Ovary (tissue), 10 donors: ENCODE measurements at places on chromosomes 1 and 21. TPM values are rescaled to one million over a fixed set of nuclear protein-coding genes. Genes with fewer than 3 reads are reported as not detected.
A peak's percentile ranks its signal among the peaks of the same experiment; 100 is the strongest.

DNA sequence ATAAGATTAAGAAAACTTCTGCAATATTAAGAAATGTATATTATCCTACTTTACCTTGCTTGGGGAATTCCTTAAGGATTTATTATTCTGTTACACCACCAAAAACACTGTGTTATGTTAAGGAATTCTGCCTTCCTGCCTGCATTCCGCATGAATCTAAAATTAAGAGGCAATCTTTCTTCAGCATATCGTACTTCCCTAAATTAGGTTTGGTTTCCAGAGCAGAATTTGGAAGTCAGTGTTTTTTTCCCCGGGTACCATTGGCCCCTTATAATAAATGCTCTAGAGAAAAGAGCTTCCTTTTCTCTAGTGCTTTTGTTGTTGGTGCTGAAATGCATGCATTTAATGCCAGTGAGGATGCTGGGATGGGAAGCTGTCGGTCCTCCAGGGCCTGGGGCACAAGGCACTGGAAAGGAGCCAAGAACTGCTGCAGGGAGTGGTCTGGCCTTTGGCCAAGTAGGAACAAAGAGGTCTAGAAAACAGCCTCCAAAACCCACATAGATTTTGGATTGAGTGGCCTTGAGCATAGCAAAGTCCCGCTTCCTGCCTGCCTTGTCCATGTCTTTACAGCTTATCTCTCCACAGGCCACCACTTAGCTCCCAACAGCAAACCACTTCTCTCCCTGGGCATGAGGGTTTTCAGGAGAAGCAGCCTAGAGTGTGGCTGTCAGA is 69.9 kb downstream of the RRAGC start:
- H3K4me3 ChIP-seq, result no peak overlapping the region
- no peaks in the 10 kb centered on the region for H3K4me1 ChIP-seq
- no peak for DNase-seq
- no peaks in the 10 kb centered on the region for H3K27me3 ChIP-seq
- no peaks in the 10 kb centered on the region for H3K36me3 ChIP-seq
- no peak overlapping the region for H3K27ac ChIP-seq

DNA sequence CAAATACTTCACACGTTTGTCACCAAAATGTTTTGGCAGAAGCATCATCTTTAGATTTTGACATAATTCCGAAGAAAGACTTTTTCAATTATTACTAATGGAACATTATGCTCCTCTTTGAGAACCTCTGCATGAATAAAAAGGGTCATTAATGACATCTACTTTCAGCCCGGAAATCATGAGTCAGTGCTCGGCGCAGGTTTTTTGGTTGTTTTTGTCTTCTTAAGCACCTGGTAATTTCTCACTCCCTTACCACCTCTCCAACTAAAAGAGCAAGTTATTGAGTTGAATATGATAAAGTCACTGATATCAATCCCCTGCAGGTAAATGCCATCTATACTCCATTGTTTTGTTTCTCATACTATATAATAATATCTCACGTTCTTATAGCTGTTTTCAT is 113.0 kb upstream of the PBX1 start:
- no peak overlapping the region for H3K27ac ChIP-seq
- no peaks in the 10 kb centered on the region for H3K27me3 ChIP-seq
- H3K36me3 ChIP-seq, result no peaks in the 10 kb centered on the region
- no peak for DNase-seq
- no peaks in the 10 kb centered on the region for H3K4me1 ChIP-seq

- no peak overlapping the region for H3K27ac ChIP-seq
- H3K4me1 ChIP-seq, result no peaks in the 10 kb centered on the region
- H3K36me3 ChIP-seq, result no peaks in the 10 kb centered on the region
Measured at GRCh38 chr1:36576118-36576517, 93.4 kb upstream of the CSF3R start.

RGSL1 gene
- not detected for total RNA-seq

SAMD13 gene
- total RNA-seq, result 1.0 TPM

DNA sequence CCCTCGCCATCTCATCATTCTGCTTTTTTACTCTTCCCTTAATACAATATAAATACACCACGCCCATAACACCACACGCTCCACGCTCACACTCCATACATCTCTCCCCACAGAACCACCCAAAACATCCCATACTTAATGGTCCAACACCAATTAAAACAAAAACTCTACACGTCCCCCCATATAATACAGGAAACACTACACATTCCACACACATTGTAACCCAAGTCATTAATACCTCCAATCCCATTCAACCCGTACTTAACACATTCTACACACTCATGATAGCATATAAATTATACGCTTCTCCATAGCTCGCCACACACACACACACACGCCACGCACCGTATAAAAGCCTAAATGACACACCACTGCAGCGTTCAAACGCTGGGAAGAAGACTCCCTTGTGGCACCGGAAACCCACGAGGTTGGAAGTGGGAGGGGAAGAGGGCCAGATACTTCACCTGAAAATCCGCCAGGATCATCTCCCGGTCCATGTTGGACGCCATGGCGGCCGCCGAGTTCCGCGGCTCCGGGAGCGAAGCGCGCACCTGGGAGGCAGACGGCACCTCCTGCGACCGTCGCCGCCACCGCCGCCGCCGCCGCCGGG is 659 bp downstream of the FAF1 start:
- H3K4me3 ChIP-seq, result peak overlapping the region; percentile 70
- H3K36me3 ChIP-seq, result no peaks in the 10 kb centered on the region
- H3K27ac ChIP-seq, result peak overlapping the region; percentile 71
- no peaks in the 10 kb centered on the region for H3K4me1 ChIP-seq

DNA sequence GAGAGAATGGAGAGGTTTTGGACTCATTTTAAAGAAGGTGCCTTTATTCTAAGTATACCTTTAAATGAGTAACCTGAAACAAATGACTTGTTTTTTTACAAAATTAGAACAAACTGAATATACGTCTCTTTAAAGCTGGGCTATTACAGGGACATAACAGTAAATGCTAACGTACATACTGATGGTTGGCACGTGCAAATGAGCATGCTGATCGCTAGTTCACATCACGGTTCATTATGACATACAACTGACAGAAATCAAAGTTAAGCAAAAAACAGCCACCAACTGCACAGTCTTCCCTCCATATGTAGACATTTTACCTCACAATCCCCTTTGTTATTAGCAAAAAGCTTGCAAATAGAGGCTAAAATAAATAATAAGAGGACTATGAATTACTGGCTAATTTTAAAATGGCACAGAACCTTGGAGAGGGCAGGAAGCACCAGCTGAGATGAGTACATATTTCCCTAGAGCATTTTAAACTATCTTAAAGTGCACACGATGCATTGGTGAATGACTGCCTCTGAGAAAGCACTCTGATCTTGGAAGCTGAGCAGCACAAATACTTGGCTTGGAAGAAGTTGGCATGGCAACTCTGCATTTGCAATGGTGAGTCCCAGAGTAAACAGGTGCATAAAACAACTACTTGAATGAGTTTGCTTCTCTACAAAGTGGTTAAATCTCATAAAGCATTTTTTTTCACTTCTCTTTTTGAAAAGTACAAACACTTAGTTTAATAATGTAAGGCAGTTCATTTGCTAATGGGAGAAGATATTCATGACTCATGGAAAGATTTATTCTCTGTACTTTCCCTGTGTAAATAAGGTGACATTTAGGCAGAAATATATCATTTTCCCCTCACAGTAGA is 204.7 kb downstream of the LHX8 start:
- H3K4me3 ChIP-seq, result no peak overlapping the region
- H3K27ac ChIP-seq, result no peak overlapping the region
- DNase-seq, result no peak
- H3K4me1 ChIP-seq, result no peaks in the 10 kb centered on the region
- no peaks in the 10 kb centered on the region for H3K36me3 ChIP-seq
